ENCODE measurements at places on chromosomes 1 and 21.

DNA sequence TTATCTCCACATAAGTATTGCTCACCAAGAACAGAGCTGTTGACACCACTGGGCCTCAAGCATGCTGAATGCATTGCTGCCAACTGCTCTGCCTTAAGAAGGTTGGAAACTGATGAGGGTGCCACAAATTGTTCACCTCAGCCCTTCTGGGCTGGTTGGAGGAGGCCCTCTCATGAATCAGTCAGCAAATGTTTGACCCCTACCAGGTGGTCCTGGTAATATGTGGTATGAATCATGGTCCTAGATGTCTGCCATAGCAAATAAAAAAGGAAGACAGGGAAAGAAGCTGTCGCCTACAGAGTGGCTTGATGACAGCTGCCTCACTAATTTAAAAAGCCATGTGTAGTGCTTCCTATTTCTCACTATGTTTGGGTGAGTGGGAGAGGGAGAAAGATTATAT is 12.2 kb downstream of the SPATA46 start:
- no peak for DNase-seq

GRCh38 chr21:35664683-35665082 is 395.6 kb downstream of the SETD4 start:
- no peak for DNase-seq

DNA sequence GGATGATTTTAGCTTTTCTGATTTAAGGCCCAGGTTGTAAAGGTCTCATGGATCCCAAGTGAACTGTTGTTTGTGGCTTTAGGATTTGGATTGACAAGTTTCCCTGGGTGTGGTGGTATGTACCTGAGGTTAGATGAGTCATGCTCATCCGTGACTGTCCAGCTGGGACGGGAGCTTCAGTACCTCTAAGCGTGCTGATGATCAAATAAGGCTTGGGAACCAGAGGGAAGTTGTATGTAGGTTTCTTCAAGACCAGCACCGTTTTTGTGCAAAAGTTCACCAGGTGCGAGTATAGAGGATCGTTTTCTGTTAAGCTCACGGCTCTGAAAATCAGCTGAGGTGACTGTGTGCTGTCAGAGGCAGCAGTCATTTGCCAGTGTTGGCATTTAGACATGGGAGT is 19.8 kb downstream of the PLA2G2E start:
- no peak for DNase-seq

DNA sequence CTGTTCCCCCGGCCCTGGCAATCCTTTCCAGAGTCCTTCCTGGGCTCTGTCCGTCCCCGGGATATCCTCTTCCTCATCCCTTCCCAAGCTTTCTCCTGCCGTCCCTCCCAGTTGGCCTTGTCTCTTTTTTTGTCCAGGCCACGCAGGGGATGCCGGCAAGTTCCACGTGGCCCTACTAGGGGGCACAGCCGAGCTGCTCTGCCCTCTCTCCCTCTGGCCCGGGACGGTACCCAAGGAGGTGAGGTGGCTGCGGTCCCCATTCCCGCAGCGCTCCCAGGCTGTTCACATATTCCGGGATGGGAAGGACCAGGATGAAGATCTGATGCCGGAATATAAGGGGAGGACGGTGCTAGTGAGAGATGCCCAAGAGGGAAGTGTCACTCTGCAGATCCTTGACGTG is 13.4 kb upstream of the SVBP start:
- DNase-seq, result no peak

All from stromal cell of bone marrow (primary cell).